Esophagus muscularis mucosa (tissue), 4 donors: ENCODE measurements at places on chromosomes 4 and X. TPM values are rescaled to one million over a fixed set of nuclear protein-coding genes. Genes with fewer than 3 reads are reported as not detected.

DNA sequence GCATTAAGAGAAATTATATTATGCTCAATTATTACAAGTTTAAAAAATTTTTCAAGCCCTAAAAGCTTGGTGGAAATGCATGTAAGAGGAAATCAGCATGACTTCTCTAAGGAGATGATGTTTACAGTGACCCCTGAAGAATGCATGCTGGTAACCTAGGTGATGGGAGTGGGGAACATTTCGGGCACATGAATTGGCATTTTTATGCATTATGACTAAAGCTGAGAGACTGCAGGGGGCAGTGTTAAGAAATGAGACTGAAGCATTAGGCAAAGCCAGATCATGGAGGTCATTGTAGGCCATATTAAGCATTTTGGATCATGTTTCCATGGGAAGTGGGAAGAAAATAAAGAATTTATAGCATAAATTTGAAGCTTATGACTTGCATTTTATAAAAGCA is 421.3 kb downstream of the FAT4 start:
- no peaks in the 10 kb centered on the region for H3K27me3 ChIP-seq
- peaks cover 22% of the 10 kb centered on the region for H3K4me1 ChIP-seq
- no peak overlapping the region for H3K4me3 ChIP-seq
- no peaks in the 10 kb centered on the region for H3K36me3 ChIP-seq
- no peak overlapping the region for H3K27ac ChIP-seq

- H3K27me3 ChIP-seq, result no peaks in the 10 kb centered on the region
- H3K4me3 ChIP-seq, result no peak overlapping the region
- peak; percentile 80 for DNase-seq
- no peaks in the 10 kb centered on the region for H3K36me3 ChIP-seq
- H3K4me1 ChIP-seq, result peaks cover 16% of the 10 kb centered on the region
Observed at GRCh38 chr4:155399974-155400697, 23.4 kb upstream of the MAP9 start.

GRCh38 chr4:176882206-176882605 is 89.5 kb upstream of the VEGFC start:
- H3K4me3 ChIP-seq, result no peak overlapping the region
- no peak overlapping the region for H3K27ac ChIP-seq
- H3K36me3 ChIP-seq, result no peaks in the 10 kb centered on the region
- H3K4me1 ChIP-seq, result no peaks in the 10 kb centered on the region

DNA sequence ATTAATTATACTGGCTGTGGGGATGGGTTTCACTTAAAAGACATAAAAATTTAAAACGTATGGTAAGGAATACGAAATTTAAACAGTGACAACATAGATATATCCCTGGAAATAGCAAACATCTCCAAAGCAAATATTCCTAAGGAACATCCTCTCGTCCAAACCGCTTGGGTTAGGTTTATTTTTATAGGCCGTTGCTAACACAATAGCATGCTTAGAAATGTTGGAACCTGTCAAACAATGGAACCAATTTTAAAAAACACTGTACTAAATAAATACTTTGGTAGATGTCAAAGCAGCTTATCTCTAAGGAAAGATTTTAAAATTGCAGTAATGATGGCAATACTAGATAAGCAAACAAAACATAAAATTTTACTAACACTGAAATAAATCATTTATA is 45.4 kb downstream of the SEC24D start:
- peak overlapping the region; percentile 69 for H3K27ac ChIP-seq
- H3K27me3 ChIP-seq, result no peaks in the 10 kb centered on the region

FAM9B gene
- total RNA-seq, result not detected

FAM133A gene
- not detected for total RNA-seq
